ENCODE measurements at places on chromosomes 3 and 15.
A peak's percentile ranks its signal among the peaks of the same experiment; 100 is the strongest.

DNA sequence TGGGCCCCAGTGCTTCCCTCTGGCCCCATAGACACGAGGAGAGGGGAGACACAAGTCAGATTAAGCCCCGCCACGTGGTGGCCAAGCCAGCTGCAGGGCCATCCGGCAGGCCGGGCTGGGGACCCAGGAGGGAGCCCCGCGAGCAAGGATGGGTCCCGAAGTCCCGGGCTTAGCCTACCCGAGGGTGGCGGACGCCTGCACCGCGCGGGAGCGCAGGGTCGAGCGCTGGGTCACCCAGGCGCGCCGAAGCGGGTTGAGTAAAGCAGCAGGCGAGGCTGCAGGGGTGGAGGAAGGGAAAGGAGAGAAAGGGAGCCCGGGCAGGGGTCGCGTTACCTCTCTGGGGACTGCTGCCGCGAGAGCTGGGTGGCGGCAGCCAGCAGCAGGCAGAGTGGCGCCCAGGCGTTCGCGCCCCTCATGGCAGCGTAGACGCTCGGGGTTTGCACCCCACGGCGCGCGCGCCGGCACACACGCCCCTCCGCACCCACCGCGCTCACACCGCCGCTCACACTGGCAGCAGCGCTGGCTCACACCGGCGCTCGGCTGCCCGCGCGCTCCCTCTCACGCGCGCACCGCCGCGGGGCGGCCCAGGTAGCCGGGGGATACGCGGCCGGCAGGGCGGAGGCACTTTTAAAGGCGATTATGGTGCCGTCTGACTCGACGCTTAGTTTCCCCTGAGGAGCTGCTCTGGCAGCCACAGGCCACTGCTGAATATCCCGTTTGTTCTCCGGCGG lies at the start of gene PCOLCE2:
Gene PCOLCE2, minus strand, starts transcription at position 603 of the 731 bp plus-strand sequence. Its CDS starts 187 bp downstream, at position 416.
- DNase-seq, result no peak

- peak; percentile 66 for DNase-seq
These were observed 289.7 kb downstream of the MAGI1 start for GRCh38 chr3:65749066-65749465.

GRCh38 chr3:66404903-66405700 lies 95.7 kb downstream of the LRIG1 start:
- DNase-seq, result no peak

DNA sequence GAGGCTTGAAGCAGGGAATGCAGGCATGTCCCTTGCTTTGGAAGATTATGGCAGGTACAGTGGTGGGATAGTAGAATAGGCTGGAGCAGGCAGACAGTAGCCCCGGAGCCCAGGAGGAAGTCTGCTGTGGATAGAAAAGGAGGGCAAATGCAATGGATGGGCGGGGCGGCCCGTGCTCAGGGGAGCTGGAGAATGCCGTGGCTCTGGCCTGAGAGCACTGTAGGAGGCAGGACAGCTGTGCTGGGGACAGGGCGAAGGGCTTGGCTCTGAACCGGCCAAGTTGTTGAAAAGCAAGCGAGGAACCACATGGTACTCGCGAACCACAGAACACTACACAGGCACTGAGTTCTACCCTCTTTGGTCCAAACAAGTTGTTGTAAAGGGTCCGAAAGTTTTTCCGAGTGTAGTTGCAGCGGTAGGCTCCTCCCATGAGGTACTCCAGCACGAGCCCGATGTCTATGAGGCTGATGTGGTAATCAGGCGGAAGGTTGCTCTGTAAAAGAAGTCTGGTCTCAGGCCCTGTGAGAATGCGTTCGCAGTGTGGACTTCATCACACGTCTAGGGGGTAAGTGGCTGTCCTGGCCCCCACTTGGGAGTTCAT lies 54.7 kb downstream of the TRPM1 start:
- no peak for DNase-seq

DNA sequence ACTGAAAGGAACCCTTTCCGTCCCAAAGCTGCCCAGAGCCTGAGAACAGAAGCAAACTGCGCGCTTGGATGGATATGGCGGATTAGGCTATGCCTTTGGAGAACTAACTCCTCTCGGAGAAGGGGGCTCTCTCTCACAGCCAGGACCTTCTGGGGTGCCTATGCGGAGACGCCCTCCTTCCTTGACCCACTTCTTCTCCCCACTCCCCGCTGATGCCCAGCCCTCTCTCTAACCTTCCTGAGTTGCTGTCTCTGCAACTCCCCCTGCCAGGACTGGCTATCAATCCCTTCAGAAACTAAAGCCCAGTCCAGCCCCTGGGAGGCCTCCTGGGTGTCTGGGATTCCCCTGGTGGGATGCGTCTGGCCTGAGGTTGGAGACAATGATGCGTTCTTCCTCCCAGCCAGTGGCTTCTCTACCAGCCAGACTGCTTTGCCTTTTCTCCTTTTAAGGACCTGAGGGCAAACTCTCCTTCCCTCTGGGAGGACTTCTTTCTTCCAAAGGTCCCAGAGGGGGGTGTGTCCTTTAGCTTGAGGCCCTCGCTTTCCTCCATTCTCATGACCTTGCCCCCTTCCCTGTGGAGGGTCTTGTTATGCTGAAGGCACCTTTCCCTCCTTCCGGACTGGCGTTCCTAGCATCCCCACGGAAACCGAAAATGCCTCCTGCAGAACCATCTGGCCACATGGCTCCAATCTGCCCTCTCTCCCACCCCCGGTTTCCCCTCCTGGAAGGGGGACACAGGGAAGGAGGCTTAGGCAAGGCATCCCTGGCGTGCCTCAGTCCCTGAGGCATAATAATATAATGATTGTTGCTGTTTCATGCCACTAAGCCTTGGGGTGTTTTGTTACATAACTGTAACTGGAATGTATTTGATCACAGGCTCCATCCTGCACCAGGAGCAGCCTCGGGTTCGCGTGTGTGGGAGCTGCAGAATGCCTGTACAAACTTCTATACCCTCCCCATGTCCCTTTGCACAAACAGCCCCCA lies 63.4 kb upstream of the C15orf39 start:
- DNase-seq, result peak; percentile 47

- DNase-seq, result peak; percentile 47
These were observed 15.5 kb upstream of the CMTM7 start for GRCh38 chr3:32376115-32376514.

GRCh38 chr3:161250116-161250515 lies 29.0 kb downstream of the NMD3 start:
- no peak for DNase-seq

DNA sequence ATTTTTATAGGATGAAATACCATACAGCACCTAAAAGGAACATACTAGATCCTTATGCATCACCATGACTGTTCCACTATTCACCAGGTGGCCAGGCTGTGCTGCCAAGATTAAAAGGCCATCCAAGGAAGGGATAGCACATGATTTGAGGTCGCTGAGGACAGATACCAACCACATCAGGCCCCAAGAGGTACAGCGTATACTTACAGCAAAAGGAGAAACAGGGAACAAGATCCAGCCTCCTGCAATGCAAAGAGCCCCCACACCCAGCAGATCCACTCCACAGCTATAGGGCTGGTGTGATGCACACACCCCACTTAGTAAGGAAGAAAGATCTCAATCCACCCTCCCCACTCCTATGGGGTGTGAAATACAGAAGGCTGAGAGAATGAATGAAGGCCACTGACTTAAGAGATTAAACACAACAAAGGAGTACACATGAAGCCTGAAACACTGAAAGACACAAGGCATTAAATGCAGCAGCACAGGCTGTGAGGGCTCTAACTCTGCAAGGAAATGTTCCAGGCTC lies 32.0 kb upstream of the ZNF445 start:
- peak; percentile 20 for DNase-seq

DNA sequence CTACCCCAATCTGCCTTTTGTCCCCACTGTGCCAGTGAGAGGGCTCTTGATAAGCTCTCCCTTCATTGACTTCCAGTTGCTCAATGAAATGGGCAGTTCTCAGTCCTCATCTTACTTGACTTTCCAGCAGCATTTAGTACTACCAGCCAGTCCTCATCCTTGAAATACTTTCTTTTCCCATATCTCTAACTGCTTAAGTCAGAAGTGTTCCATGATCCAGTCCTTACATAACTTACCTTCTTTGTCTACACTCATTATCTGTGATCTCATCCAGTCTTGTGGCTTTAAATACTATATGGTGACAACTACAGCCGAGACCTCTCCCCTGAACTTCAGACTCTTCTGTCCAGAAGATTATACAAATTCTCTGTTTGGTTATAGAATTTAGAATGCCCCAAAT lies 28.7 kb downstream of the RARRES1 start:
- peak; percentile 54 for DNase-seq

DNA sequence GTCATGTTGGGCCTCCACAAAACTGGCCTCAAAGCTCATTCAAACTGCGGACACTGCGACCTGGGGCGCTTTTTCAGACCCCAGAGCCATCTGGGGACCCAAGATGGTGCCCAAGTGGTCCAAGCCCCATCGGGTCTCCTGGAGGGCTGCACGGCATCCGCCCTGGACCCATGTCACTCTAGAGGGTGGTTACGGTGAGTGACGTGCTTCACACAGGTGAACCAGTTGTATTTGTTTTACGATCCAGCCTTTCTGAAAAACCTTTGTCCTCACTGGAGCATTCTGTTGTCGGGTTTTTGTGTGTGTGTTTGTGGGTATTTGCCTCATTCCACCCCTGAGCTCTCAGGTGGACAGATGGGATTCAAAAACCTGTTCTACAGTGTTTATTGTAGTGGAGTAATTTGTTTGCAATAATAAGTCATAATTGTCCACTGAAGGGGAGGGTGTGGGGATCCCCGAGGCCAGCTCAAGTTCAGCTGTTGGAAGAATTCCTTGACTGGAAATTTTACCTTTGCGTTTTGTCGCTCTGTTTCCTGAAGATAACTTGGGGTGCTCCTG lies 1.9 kb downstream of the SLC51A start:
- no peak for DNase-seq

GRCh38 chr3:195411836-195412235 lies 31.0 kb downstream of the ACAP2 start:
- DNase-seq, result peak; percentile 70

DNA sequence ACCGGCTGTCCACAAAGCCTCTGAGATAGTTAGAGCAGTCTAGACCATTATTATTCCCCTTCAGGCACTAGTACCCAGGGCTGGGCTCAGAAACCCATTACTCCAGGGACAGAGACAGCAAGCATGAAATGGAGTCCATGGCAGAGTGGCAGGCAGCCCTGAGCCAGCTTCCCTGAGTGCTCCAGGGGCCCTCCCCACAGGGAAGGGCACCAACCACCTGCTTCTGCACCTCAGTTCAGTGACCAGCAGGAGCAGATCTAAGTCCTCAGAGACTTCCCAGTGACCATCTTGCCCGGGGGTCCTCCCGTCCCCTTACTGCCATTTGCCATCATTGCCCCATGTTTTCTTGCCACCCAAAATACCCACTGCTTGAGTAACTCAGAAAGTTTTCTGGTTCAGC lies 62.0 kb downstream of the DAPK2 start:
- DNase-seq, result no peak

GRCh38 chr15:64583519-64583918 lies 123.1 kb downstream of the ZNF609 start:
- no peak for DNase-seq

- DNase-seq, result no peak
These were observed 3.2 kb downstream of the CPEB1 start for GRCh38 chr15:82643992-82644391.

DNA sequence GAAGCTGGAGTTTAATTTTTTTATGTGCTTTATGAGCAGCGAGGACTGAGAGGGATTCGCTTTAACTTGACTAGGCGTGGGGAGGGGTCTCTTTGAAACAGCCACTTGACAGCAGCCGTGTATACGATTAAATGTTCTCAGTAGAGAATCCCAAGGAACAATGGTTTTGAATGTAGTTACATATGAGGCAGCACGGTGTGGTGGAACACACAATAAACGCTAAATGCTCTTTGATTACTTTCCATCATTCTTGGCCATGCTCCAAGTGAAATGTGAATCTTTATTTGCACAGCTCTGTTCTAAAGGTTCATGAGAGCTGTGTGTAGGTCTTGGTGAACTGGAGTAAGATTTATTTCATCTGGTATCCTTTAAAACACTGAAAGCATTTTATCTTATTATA lies 251.4 kb upstream of the TGFBR2 start:
- DNase-seq, result no peak

DNA sequence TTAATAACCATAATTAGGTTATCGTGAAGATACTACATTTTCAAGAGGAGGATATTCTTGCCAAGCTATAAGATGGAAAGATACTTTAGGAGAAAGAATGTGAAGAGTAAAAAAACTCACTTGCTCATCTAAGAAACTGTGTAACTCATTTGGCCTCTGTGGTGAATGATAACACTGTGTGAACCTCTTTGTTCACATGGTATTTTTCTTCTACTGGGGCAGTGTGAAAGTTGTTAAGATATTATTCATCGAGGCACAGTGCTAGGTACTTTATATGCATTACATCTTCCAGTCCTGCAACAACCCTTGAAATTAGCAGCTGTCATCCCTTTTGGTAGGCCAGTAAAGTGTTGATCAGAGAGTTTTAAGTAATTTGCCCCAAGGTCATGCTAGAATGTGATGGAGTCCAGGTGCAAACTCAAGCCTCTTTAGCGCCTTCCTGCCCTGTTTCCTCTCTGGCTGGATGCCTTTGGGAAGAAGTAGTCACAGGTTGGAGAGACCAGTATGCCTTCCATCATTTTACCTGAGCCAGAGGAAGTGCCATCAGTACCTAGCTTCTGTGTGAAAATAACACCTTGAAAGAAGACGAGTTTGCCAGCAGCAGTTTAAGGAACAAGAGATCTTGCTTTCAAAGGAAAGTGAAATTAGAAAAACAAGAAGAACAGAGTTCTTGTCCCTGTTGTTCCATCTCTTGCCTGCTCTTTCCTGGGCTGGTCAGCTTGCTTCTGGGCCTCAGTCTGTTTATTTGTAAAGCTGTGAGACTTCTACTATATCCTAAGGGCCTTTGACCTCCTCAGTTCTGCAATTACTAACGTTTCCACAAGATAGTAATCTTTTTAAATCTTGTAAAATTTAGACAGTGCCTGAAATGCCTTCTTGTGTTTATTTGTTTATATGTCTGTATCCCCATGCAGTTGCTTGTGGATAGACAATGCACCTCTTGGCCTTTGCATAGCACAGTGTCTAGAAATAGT lies 179.3 kb downstream of the FNDC3B start:
- peak; percentile 64 for DNase-seq

GRCh38 chr3:114318295-114318694 lies 24.5 kb downstream of the TIGIT start:
- no peak for DNase-seq

DNA sequence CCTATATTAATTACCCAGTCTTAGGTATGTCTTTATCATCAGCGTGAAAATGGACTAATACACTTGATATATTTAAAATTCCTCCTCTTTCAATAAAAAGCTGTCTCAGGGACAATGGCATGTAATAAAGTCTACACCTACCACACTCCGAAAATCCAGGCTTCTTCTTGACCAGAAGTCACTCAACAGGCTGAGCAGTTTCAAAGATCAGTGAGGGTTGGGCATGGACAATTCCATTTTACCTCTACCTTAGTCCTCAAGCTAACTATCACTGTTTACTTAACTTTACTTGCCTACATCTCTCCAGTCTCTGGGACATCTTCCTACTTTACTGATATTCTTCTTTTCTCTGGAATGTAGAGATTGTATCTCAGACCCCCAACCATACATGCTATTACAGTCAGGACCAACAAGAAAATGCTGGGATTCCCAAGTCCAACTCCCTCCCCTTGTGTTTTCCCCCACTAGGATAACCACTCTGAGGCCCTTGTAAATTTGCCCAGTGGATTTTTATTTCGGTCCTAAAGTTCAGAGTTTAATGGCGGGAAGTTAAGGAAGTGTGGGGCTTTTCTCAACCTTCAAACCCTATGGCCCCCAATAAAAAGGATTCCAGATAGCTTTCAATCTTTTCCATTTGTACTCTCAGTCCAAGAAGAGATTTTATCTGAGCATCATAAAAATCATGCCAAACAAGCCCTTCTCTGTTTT lies 137.1 kb upstream of the TSC22D2 start:
- DNase-seq, result no peak

All from amniotic epithelial cell (primary cell).